ENCODE measurements at places on chromosomes 12 and 14.
A peak's percentile ranks its signal among the peaks of the same experiment; 100 is the strongest.

GRCh38 chr12:69330475-69331473, 17.4 kb upstream of the LYZ start:
- DNase-seq: peak; percentile 71

GRCh38 chr12:93010461-93010860, 81.4 kb upstream of the EEA1 start:
- no peak for DNase-seq

DNA sequence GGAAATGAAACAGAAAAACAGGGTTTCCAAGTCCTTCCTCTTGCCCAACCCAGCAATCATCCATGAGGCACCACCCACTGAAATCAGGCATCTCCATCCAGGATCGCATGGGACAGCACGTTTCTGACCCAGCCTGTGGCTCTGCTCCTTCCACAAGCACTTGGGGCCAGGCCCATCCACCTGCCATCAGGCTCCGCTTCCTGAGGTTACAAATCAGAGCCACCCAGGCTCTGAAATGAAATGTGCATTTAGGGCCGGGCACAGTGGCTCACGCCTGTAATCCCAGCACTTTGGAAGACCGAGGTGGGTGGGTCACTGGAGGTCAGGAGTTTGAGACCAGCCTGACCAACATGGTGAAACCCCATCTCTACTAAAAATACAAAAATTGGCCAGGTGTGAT, 717 bp upstream of the KRT78 start:
- no peak for DNase-seq

- no peak for DNase-seq
Observed at GRCh38 chr12:57315681-57316080, 64.7 kb upstream of the STAC3 start.

DNA sequence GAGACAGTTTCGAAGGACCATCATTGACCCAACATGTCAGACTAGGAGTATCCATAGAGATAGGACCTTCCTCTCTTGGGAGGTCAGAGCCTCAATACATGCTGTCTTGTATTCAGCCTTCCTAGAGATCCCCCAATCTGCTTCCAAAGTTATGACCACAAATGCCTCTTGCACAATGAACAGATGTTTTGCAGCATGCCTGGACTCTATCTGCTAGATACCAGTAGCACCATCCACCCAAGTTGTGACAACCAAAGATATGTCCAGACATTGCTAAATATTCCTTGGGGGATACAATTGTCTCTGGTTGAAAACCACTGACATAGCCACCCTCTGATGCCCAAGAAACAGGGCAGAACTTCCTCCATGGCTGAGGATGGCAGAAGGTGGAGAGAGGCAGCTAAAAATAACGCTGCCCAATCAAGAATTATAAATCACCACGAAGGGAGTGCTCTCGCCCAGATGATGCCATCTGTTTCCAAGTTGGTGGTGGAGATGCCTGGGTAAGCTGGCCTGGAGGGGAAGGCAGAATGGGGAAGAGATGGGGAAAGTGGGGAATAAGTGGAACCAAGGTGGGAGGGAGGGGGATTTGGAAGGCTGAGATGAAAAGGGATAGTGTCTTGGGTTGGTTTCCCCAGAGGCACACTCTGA, 42.9 kb upstream of the NOS1 start:
- DNase-seq: no peak

GRCh38 chr12:51887476-51888315, at the start of gene ANKRD33:
Gene ANKRD33, plus strand, starts transcription at chr12:51888103. Its CDS starts 84 bp downstream, at chr12:51888187.
- DNase-seq: no peak

DNA sequence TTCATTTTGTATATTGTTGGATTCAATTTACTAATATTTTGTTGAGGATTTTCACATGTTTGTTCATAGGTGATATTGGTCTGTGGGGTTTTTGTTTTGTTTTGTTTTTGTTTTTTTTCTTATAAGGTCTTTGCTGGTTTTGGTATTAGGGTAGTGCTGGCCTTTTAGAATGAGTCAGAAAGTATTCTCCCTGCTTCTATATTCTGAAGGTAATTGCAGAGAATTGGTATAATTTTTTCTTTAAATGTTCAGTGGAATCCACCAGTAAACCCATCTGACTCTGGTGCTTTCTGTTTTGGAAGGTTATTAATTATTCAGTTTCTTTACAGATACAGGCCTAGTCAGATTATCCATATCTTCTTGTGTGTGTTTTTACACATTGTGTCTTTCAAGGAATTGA, 8.9 kb downstream of the TOGARAM1 start:
- DNase-seq: no peak

- DNase-seq: no peak
Observed at GRCh38 chr12:112932485-112933128, 5.7 kb upstream of the OAS3 start.

DNA sequence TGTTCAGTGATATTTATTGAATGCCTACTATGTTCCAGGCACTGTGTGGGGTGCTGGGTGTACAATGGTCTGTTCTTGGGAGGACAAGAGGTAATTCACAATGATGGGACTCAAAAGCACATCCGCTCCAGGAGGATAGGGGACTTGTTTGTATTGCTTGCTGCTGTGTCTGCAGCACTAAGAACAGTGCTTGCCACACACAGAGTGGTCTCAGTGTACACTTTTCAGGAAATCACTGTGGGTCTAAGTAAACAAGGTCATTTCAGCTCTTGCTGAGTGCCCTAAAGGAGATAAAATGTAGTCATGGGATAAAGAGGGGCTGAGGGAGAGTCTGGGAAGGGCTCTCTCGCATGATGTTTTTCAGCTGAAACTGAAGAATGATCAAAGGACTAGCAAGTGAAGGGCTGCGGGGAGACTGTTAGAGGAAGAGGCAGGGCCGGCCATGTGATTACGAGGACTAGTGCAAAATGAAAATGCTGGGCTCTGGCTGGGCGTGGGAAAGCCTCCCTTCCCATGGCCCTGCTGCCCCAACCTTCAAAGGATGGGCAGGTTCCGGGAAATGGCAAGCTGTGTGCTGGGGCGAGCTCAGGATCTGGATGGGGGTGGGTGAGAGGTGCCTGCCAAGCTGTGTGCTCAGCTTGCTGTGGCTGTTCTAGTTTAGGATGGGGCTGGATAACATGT, 39.1 kb downstream of the ADCK1 start:
- no peak for DNase-seq

DNA sequence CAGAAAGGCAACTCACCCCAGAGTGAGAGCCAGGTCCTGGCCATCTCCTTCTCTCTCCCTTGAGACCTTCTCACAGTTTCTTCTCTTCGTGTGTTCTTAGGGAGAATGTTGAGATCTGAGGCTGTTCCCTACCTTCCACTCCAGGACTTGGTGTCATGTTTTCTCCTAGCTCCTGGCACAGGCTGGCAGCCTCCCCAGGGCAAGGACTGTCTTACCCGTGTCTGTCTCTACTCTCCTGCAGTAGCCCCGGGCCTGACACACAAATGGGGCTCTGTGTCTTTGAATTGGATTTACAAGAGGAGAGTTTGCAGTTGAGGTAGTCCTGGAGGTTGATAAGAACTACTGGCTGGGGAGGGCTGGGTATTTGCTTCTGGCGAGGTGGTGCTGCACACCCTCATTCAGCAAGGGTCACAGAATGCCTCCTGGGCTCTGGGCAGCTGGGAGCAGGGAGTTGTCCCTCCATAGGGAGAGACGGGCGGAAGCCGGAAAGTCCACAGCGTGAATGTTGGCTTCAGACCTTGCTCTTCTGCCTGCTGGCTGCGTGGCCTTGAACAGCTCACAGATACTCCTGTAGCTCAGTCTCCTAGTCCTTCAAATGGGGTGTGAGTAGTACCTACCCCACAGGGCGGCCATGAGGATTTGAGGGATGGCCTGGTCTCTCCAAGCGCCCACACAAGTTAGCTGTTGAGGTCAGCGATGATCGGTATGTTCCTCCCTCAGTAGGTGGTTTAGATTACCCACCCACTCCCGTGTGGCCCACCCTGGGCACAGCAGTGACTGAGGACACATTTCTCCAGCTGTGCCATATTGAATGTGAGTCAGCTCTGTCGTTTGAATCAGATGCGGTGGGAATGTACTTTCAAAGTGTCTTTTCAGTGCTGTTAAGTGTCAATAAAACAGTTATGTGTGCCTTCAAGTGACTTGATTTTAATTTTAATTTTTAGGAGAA, 10.2 kb downstream of the EP400 start:
- no peak for DNase-seq

DNA sequence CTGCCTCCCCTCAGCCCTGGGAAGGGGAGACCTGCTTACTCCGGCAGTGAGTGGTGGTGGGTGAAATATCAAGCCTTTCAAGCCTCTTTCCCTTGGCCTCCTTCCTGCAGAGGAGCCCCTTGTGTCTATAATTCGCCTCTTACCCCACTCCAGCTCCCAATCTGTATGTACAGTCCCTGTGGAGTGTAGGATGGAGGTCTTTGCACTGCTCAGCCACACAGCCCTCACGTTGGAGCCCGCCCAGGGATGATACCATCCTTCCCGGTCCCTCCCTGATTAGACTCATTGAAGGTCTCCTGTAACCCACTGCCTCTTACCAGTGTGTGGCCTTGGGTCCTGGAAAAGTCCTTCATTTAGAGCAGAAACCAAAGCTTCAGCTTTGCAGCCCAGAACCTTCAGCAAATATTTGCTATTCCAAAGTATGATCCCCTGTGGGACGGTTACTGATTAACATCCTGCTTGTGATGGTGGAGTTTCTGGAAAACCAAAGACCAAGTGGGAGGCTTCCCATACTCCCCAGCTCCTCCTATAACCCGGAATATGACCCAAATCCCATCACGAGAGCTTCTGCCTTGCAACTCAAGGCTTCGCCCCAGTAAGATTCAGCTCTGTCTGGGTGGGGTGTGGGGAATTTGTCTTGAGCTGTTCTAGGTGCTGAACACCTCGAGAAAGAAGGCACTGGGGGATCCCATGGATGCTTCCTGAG, at the start of gene SERPINA10:
Gene SERPINA10 (minus strand): TSS at position 397 of the 706 bp plus-strand sequence. CDS start 2,675 bp downstream, outside the sequence.
- no peak for DNase-seq

DNA sequence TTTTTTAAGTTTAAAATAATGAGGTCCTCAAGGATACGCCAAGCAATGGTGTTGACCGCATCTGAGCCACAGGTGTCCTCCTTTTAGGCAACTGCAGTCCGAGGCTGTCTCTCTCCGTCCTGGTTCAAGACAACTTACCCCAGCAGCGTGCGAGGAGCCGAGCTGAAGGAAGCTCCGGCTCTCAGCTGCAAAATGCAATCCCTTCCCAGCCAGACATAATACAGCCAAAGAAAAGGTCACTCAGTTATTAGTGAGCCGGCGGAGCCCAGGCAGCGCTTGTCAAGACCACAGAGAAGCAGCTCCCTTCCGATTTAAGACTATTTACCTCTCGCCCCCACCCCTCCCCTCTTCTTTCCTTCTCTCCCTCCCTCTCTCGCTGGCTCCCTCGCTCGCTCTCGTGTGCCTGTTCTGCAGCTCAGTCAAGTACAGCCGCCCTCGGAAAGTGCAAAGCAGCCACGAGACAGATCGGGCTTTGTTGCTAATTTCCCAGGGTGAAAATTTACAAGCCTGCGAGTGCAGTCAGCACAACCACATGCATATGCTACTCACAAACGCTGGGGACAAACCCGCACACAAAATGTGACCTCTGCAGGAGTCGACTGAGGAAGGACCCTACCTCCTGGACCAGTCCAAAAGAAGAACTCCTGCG, 363 bp upstream of the LMO3 start:
- DNase-seq: no peak

DNA sequence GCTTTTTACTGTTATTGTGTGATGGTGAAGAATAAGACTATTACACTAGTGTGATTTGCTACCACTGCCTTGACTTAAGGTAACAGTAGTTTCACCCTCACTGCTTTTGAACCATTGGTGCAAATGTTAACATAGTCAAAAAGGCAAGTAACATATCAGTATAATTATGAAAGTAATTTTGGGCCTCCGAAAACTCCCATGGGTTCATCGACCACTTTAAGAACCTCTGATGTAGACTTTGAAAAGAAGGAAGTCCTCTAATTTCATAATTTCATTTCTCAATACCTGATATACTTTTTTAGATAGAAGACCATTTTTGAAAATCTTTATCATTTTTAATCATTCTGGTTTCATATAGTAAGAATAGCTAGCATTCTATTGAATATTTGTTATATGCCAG, 57.7 kb downstream of the ETNK1 start:
- DNase-seq: no peak

GRCh38 chr14:20790464-20791116, 9.5 kb downstream of the RNASE6 start:
- DNase-seq: no peak

- no peak for DNase-seq
Observed at GRCh38 chr12:92138144-92138543, 7.5 kb downstream of the BTG1 start.

- DNase-seq: no peak
Observed at GRCh38 chr12:52390739-52391617, 5.5 kb upstream of the KRT84 start.

DNA sequence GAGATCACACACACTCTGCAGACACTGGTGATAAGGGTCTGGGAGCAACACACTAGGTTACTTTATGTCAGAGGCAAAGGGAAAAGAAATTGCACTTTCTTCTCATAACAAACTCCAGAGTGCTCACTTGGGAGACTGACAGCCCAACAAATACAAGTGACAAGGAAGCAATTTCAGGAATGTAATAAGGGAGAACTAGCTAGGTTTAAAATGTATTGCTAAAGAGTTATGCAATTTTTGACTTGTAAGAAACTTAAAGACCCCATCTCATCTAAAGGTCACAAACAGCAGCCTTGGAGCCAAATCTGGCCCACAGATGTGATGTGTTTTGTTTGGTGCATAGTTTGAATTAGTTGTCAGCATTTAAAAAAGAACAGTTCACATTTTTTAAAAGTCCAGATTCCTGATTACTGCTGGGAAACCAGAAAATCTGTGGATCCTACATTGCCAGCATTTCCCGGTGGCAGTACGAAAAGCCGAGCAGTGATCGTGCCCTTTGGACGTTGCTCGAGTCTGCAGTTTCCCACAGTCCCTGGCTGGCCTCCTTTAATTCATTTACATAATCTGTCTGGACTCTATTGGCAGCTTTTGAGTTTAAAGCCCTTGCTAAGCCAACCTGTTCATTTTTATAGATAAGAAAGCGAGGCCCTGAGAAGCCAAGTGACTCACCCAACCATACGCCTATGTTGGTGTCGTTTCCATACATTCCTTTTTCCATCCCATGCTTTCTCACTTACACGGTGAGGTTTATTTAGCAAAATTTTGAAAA, 42.0 kb upstream of the ETV6 start:
- no peak for DNase-seq

- no peak for DNase-seq
Observed at GRCh38 chr12:13537623-13538022, 341.1 kb downstream of the EMP1 start.

GRCh38 chr12:51886021-51886710, 1.7 kb upstream of the ANKRD33 start:
- peak; percentile 35 for DNase-seq

DNA sequence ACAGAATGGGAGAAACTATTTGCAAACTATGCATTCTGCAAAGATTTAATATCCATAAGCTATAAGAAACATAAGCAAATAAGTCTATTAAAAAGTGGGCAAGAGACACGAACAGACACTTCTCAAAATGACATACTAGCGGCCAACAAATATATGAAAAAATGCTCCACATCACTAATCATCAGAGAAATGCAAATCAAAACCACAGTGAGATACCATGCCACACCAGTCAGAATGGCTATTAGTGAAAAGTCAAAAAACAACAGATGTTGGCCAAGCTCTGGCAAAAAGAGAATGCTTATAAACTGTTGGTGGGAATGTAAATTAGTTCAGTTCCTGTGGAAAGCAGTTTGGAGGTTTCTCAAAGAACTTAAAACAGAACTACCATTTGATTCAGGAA, 121.3 kb downstream of the KCNMB4 start:
- DNase-seq: no peak

Data from central memory CD4-positive, alpha-beta T cell (primary cell).